ENCODE measurements at places on chromosomes 5 and 9.

- no peak for DNase-seq
Measured at GRCh38 chr5:80600943-80601693, 31.0 kb upstream of the ANKRD34B start.

DNA sequence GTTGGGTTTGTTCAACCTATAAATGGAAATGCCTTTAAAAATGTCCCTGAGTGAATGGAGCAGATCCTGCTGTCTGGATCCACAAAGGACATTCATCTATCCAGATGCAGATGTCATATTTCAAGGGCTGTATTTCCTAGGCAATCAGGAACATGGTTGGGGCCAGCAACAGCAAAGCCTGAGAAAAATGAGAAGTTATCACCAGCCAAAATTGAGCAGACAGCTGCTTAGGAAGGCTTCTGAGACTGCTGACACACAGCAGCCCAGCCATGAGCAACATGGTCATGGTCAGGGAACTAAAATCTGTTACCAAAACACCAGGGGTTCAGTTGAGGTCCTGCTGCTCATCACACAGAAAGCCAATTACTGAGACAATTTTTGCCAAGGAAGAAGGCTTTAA lies 9.2 kb upstream of the IL7R start:
- no peak for DNase-seq

GRCh38 chr5:54619731-54620130 lies 102.2 kb downstream of the SNX18 start:
- no peak for DNase-seq

DNA sequence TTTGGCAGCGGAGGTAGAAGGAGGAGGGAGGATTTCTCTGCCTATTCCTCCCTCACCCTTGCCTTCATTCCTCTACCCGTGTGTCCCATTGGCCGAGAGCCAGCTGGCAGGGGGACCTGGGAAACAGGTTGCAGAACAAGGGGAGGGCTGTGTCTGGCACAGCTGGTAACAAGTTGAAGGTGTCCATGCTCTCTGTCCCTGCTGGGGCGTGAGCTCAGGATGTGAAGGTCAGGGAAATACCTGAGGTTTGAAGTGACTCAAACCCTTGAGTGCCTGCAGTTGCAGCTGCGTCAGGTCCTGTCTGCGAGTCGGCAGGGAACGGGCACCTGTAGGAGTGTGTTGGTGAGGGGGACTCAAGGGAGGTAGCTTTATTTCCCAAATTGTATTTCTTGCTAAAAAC lies 16.2 kb downstream of the MIGA2 start:
- no peak for DNase-seq

DNA sequence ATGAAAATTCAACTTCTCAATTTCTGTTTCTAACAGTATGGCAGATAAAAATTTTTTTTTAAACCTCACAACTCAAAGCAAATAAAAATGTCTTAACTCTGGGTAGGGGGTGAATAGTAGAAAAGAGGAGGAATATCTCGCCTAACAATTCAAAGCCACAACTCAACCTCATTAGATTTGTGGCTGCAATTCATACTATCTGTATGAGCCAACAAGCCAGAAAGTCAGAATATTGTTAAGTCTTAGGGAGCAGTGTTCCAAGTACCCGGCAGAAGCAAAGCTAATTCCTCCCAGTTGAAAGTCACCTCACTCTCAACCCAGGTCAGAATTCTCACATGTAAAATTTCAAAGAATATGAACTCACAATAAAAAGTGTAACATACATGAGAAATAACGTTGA lies 15.0 kb downstream of the PJA2 start:
- no peak for DNase-seq

GRCh38 chr5:106172681-106173532 lies 1497.8 kb downstream of the EFNA5 start:
- DNase-seq = no peak

GRCh38 chr5:80229902-80230255 lies 26.0 kb downstream of the SERINC5 start:
- DNase-seq = no peak

GRCh38 chr5:34699155-34700077 lies 43.3 kb downstream of the RAI14 start:
- DNase-seq = no peak

- no peak for DNase-seq
Measured at GRCh38 chr5:5522336-5522735, 99.9 kb downstream of the ICE1 start.

- DNase-seq = no peak
Measured at GRCh38 chr9:19380826-19381075, 715 bp upstream of the RPS6 start.

GRCh38 chr5:75053304-75054133 lies 1.2 kb upstream of the GCNT4 start:
- DNase-seq = no peak

Measured in stimulated activated CD4-positive, alpha-beta T cell treated with anti-CD3 and anti-CD28 coated beads, TNF-alpha, amount 100 ng/mL, for 24 hours (primary cell).